ENCODE measurements at places on chromosomes 5 and 9.

DNA sequence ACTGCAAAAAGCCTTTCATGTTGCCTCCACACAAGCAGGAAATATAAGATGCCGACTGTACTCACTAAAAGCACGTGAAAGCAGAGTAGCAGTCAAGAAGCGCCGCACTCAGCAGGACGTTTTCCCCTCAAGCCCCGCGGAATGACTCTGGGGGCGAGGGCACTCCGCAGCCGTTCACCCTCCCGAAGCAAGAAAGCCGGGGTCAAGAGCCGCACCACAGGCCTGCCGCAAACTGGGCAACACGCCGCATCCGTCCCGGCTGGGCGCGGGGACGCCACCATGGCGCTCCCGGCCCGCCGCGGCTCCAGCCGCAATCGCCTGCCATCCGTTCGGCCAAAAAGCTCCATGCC is 364 bp downstream of the RPS6 start:
- peak; percentile 27 for DNase-seq

DNA sequence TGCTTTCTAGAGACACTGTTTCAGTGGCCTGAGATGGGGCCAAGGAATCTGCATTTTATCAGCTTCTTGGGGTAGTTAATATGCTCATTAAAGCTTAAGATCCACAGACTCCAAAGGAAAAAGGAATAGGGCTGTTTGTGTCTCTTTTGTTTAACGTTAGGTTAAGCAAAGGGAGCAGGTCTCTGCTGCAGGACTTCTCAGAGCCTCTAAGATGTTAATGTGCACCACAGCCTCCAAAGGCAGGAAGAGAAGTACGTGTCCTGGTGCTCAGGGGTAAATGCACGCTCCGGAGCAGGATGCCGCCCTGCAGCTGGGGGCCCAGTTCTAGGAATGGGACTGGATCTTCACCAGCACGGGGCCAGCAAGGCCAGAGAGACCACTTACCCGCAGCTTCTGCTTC is 19.6 kb downstream of the SPARC start:
- DNase-seq = no peak

GRCh38 chr5:174744896-174745295 is 20.5 kb downstream of the MSX2 start:
- DNase-seq = no peak

GRCh38 chr9:19409401-19410194 is 789 bp downstream of the ACER2 start:
- DNase-seq = no peak

DNA sequence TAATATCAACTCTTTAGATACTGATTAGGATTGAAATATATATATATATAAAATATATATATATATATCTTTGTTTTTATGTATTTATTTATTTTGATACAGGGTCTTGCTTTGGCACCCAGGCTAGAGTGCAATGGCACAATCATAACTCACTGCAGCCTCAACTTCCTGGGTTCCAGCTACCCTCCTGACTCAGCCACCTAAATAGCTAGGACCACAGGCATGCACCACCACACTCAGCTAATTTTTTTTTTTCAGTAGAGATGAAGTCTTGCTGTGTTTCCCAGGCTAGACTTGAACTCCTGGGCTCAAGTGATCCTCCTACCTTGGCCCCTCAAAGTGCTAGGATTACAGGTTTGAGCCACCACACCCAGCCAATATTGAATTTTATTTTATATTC is 20.6 kb upstream of the CDH6 start:
- DNase-seq = no peak

DNA sequence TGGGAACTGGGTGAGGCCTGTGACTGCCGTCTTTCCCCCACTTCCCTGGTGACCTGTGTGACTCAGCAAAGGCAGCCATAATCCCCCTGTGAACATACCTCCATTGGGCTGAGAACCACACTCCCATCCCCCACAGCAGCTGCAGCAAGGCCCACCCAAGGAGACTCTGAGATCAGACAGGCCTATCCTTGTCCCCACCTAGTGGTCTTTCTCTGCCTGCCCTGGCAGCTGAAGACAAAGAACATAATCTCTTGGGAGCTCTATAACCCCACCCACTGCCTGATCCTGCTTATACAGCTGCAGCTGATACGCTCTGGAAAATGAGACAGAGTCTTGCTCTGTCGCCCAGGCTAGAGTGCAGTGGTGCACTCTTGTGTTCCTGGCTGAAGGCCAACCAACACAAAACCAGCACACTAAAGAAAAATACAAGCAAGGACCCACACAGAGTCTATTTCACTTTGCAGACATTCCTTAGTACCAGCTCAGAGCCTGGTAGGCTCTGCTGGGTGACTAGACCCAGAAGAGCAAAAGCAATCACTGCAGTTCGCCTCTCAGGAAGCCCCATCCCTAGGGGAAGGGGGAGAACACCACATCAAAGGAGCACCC is 106.7 kb downstream of the MCTP1 start:
- no peak for DNase-seq

DNA sequence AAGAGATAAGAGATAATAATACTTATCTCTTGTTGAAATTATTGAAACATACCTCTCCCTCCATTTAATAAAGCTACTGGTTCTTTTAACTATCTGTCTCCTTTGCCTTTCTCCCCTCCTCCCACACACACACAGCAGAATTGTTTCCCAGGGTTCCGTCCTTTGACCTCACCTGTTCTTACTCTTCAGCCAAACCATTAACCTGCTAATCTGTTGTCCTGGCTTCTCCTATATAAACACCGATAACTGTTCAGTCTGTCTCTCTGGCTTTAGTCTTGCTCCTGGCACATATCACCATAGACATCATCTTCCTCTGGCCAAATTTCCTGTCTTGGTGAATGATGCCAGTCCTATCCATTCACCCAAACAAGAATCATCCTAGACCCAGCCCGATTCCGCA is 7.7 kb downstream of the RHOBTB3 start:
- DNase-seq = no peak

- DNase-seq = no peak
Measured at GRCh38 chr5:54470677-54471076, 15.2 kb downstream of the HSPB3 start.

DNA sequence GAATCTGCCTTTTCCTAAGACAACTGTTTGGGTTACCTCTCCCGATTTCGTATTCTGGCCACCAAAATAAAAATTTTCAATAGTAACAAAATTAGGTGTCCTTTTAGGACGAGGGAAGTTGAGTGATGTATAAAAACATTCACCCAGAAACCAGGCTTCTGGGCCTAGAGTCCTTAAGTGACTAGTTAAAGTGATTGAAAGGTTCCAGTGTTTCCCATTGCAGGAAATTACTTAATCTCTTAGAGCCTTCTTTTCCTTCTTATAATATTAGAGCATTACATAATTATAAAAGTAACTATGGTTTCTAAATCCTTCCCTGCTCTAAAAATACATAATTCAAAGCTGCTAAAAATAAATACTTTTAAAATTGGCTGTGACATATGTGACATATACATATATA is 7.3 kb downstream of the MCIDAS start:
- DNase-seq = no peak

DNA sequence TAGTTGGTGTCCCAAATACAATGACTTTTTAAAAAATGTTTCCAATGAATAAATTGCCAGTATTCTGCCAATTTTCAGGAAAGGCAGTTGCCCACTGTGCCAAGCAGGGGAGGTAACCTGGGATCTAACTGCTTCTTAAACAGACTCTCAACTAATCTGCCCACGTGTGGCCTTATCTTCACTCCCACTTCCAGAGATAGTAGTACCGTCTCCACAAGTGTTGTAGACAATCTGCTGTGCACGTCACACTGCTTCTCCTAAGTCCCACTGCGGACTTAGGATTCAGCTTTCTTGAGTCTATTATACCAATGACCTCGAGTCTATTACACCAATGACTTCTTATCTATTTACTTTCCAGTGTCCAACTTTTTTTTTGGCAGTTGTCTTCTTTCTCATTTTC is 21.2 kb downstream of the POU4F3 start:
- DNase-seq = no peak

- DNase-seq = no peak
Measured at GRCh38 chr9:136045595-136046553, 49.2 kb downstream of the NACC2 start.

DNA sequence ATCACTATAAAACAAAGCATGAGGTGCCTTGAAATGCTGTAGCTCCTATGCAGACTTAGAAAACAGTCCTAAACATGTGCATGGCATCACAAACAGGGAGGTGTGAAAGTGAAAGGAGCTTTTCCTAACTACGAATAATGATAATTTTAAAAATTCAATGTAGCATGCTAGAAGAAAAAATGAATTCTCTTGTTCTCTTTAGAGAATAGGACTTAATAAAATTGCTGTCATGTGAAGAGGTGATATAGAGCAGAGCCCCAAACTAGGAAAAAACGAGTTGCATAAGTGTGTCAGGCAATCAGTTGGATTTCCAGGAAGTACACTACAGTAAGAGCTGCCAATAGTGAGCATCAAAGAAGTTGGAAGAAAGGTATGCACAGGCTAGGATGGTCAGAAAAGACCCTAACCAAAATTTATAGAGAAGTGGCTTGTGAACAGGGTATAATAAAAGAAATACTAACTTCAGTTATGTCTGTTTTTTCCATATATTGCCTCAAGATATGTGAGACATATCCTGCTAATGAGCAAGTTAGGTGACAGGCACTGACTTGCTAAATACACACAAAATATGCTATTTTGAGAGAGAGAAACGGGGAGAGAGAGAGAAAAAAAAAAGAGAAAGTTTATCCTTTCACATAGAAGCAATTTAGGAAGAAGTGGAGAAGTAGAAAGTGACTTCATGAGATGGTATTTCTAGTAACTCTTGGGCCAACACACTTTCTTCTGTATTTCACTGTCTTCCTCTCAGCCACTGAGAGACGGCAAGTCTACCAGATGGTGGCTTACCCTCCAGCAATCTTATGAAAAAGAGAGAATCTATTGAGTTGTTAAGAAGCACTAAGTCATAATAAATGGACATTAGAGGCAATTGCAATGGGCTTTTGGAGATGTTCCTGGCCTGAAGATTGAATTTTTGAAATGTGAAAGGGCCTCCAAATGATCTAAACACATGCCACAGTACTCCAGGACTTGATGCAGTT is 18.0 kb downstream of the ITGA2 start:
- DNase-seq = no peak

GRCh38 chr5:55994495-55994997 is at the start of gene IL6ST:
TSS of gene IL6ST (minus strand) at chr5:55994963. CDS start at chr5:55976278, 18,685 bp downstream.
- no peak for DNase-seq

DNA sequence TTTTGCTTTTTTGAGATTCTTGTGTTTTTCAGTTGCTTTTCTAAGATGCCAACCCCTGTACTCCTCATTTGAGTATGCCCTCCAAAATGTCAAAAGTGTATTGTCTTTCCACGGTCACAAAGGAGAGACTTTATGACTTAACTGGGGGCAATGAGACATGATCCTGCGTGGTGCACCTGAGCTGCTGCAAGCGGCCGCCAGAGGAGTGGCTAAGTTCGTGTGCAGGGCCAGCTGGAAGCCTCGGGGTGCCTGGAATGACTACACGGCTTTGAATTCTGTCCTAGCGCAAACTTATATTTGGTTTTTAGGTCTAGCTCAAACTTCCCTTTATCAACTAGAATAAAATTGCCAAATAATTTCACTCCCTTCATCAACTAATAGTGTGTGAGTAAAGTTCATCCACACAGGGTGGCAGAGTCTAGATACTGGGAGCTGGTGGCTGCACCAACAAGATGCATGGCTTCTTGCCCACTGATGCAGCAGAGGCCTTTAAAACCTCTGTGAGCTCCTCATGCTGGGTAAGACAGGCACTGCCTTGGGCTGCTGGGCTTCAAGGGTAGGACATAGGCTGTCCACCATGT is 4.7 kb downstream of the GADD45G start:
- DNase-seq = no peak

DNA sequence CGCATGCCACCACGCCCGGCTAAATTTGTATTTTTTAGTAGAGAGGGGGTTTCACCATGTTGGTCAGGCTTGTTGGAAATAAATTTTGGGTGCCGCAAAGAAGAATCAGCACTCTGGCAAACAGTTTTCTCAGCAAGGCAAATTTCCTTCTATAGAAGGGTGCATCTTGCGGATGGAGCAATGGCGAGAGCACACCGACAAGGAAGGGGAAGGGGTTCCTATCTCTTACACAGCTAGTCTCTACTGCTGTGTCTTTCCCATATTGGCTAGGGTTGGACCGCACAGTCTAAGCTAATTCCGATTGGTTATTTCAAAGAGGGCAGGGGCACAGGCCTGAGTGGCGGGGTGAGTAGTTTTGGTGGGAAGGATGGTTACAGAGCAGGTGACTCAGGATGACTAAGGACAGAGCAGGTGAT is 707 bp downstream of the GTF3C5 start:
- DNase-seq = no peak

DNA sequence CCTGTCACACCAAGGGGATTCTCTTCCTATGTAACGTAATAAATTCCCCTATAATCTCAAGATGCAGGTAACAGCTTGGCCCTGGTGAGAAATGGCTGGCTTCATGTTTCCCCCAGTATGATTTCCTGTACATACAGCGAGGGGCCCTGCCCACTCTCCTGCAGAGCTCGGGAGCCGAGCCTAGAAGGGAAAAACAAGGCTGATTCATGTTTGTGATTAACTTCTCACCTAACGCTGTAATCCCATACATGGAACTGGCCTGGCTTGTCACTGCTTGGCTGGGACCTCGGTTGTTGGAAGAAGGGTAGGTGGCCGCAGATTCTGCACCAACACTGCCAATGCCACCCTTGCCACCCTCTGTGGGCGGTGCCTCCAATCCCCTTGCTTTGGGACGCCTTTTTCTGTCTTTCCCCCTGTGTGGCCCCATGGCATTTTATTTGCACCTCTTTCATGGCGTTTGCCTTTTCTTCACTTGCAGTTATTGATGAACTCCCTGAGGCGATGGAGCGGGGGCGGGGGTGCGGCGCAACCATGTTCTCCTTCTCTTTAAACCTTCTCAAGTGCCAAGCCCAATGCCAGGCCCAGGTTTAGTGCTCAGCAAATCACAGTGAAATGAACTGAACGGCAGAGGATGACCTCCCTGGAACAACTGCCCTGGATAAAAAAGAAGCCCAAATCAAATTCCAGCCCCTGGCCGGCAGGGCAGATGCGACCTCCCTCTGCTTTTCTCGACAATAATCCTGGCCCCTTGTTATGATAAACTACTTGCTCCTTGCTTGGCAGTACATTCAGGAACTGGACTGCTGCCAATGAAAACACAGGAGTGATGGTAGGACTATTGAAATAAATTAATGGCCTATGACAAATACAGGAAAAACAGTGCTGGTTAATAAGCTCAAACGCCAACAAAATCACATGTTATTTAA is 108.1 kb downstream of the TMEM174 start:
- DNase-seq = no peak

DNA sequence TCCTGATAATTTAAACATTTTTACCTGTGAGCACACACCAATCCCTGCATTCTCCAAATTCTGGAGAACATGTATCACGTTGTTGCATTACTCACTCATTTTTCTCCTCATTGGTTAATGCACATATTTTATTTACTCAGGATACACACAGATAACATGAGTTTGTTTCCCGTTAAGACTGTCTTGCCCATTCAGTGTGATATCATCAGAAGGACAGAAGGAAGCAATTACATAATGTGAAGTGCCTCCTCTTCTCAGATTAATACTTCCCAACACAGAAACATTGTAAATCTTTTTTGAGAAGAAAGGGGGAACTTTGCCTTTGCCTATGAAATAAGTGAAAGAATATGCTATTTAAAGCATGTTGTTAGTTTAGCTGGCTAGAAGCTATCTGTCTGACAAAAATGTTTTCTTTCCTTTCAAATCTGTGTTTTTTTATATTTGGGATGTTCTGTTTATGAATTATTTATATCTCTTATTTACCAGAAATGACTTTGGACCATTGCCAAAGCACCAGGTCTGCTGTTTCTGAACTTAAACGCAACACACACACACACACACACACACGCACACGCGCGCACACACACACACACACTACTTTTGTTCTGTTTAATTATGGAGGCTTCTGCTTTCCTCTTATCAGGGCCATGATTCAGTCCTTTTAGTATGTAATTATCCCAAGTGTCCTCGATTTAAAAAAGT is 186.5 kb downstream of the CHSY3 start:
- DNase-seq = no peak

Measured in progenitor cell of endocrine pancreas (in vitro differentiated cells).